ENCODE measurements at places on chromosomes 7 and 10.

- DNase-seq = no peak
Measured at GRCh38 chr10:71390461-71390835, 6.3 kb upstream of the CDH23 start.

- peak; percentile 78 for DNase-seq
Measured at GRCh38 chr10:122276611-122277208, 5.6 kb downstream of the BTBD16 start.

DNA sequence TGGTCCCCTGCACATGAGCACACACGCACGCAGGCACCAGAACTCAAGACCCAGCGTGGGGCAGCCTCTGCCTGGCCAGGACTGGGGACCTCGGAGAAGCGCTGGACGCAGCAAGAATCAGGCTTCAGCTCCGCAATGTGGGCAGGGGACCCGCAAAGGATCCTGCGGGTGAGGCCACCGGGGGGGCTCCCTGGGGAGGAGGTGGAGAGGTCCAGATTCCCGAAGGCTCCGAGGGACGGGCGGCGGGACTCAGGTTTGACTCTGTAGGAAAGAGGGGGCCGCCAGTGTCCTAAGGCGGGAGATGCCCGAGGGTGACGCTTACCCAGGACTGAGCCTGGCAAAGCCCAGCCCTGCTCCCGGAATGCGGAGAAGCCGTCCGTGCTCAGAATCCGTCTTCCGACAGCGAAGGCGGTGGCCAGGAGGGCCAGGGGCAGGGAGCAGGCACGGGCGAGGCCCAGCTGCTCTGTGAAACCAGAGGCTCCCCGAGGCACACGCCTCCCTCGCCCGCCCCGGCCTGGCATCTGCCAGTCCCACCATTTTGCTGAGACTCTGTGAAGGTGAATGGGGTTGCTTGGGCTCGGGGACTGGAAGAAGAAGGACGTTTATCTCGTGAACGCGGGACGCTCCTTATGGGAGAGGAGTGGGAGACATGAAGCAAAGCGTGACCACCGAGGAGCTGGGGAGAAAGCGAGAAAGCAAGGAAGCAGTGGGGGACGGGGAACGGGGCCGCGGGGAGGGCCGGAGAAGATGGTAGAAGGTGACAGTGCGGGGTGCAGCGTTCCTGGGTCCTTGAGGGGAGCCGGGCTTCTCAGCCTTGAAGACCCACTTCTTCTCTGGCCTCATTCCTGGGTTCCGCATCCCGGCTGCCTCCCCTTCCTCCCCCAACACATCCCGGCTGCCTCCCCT, 489.2 kb downstream of the PTPRN2 start:
- no peak for DNase-seq

DNA sequence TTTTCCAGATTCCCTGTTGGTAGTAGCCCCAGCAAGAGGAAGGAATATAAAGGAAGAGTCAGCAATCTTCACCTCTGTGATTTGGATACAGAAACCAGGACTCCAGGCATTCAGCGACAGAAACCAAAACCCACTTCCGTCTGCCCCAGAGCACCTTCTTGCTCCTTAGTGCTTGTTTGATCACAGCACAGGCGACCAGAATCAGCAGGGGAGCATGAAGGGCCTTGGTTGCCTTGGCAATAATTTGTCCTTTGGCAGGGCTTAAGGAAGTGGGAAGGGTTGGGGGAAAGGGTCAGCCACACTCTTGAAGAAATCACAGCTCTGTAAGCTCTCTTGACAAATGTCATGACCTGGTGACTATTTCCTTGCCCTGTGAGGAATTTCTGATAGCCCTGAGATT, 379.6 kb downstream of the OTUD1 start:
- DNase-seq = no peak

GRCh38 chr7:16338065-16338464, 83.3 kb downstream of the CRPPA start:
- no peak for DNase-seq
